ENCODE measurements at places on chromosomes 2 and 18.

- DNase-seq: no peak
Measured at GRCh38 chr2:14340703-14341102, 291.8 kb upstream of the LRATD1 start.

GRCh38 chr2:120697471-120697870, 38.2 kb upstream of the GLI2 start:
- no peak for DNase-seq

DNA sequence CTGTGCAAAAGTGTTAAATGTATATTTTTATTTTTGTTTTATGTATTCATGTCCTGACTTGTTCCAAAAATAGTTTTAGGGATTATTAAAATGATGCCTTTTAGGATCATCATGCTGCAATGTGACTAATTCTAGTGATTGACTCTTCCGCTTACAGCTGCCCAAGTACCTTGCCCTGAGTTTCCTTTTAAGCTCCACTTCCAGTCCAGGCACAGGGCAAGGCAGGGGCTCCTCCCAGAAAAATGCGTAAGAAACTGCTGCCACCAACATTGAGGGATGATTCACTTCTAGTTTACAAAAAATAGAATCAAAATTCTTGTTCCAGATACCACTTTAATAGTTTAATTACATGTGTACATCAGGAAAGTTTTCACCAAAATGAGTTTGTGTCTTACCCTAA, 116.4 kb downstream of the IRS1 start:
- no peak for DNase-seq

GRCh38 chr2:80592106-80592505, 287.6 kb upstream of the LRRTM1 start:
- no peak for DNase-seq

GRCh38 chr2:64972426-64972825, 16.8 kb upstream of the SLC1A4 start:
- no peak for DNase-seq
